ENCODE measurements at places on chromosomes 2 and 18.

GRCh38 chr2:208234786-208235185 lies 20.1 kb downstream of the IDH1 start:
- DNase-seq, result no peak

DNA sequence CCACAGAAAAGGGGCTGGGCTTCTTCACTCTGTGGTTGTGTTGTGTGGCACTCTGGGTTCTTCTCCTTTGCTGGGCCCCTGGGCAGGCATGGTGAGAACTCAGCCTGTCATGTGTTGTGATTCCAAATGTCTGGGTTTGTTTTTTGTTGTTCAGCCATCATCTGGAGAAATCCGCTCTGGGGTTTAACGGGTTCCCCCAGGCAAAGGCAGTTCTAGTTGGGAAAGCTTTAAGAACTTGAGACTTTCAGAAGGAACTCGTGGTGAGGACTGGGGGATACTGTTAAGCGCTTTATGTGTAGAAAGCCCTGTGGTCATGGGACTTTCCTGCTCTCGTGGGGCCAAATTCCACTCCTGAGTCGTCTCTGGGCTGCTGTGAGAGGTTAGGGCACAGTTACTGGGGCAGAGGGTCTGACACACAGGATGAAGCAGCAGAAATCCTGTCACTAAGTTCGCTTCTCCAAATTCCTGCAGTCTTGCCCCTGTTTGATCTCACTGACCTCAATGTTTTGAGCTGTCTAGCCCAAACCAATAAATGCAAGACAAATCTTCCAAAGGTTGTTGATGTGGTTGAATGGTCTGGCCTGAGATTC lies 87.7 kb downstream of the RAPGEF4 start:
- no peak for DNase-seq

- no peak for DNase-seq
These were observed 12.0 kb downstream of the SIGLEC15 start for GRCh38 chr18:45837283-45838070.

- DNase-seq, result no peak
These were observed 5.4 kb downstream of the CLASP1 start for GRCh38 chr2:121643877-121644276.

DNA sequence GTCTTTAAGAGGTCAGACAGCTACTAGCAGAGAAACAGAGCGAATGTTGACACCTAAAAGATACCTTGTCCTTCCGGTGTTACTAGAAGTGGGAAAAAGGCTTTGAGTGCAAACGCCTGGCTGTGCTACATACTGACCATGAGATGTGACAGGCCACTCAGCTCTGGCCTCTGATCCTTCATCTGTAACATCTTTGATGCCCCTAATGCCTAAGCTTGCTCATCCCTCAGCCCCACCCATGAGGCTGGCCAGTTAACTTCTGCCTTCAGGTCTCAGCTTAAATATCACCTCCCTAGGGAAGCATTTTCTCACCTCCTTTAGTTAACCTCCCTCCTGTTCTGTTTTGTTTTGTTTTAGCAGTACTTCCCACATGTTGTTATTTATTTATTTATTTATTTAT lies 15.9 kb downstream of the EPAS1 start:
- DNase-seq, result no peak

DNA sequence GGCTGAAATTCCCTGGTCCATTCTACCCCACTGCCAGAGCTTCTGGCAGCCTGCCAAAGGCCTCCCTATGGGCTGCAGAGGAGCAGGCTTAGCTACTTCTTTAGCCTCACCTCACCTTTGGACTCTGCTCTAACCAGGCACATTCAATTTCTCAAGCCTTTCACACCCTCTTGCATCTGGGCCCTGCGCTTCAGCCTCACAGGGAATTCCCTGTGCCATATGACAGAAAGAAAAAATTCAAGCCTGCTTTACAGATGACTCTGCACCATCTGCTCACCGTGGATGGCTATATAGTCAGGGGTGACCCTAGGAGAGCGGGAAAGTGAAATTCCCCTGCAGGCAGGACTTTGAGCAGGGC lies 62.5 kb downstream of the REEP1 start:
- no peak for DNase-seq

GRCh38 chr2:47891369-47892337 lies 14.6 kb downstream of the FBXO11 start:
- DNase-seq, result no peak

GRCh38 chr2:204114295-204115136 lies 178.0 kb downstream of the ICOS start:
- peak; percentile 89 for DNase-seq

DNA sequence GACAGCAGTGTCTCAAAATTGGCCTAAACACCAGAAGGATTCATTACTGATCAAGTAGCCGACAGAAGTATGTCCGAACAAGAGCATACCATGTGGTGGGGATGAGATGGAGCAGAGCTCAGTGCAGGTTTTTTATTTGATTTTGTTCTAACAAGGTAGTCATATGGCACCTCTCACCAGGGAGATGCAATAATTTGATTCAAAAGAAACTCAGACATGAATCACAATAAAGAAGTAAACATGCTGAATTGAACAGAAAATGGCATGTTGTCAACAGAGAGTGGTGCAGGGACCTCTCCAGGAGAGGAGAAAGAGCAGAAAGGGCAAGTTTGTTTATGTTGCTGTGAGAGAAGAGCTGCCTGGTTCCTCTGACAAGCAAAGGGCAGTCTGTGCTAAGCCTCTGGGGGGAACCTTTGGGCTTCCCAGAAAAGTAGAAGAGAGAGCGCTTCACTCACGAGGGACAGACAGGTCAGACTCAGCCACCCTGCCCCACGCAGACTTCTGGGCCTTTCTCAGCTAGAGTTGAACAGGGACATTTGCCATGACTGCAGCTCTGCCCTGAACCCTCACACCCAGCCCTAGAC lies 351.3 kb upstream of the RAB12 start:
- DNase-seq, result no peak

Data from glomerular endothelial cell (primary cell).